ENCODE measurements at places on chromosomes 2 and 18. TPM values are rescaled to one million over a fixed set of nuclear protein-coding genes. Genes with fewer than 3 reads are reported as not detected.
A peak's percentile ranks its signal among the peaks of the same experiment; 100 is the strongest.

The AFF3 gene
- 29.7 TPM for total RNA-seq

The CNGA3 gene
- 6.4 TPM for total RNA-seq

GRCh38 chr18:43382641-43383403 is 105.5 kb upstream of the SYT4 start:
- H3K27me3 ChIP-seq = no peaks in the 10 kb centered on the region
- H3K4me3 ChIP-seq = no peak overlapping the region
- no peaks in the 10 kb centered on the region for H3K36me3 ChIP-seq

DNA sequence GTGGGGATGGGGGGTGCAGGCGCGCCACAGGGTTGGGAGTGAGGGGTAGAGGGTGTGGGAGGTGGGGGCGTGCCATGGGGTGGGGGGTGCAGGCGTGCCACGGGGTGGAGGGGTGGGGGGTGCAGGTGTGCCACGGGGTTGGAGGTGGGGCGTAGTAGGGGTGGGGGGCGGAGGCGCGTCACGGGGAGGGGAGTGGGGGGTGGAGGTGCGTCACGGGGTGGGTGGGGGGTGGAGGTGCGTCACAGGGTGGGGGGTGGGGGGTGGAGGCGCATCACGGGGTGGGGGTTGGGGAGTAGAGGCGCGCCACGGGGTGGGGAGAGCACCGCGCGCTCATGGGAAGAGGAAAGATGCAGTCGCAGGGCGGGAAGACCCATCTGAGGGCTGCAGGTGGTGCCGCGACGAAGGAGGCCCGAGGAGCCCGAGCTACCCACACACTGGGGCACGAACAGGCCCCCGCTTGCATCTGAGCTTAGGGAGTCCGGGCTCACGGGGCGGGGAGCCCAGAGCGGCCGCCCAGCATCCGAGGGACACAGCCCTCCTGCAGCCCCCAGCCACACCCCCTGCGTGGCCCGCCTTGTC is 37.5 kb downstream of the SNED1 start:
- H3K36me3 ChIP-seq = no peaks in the 10 kb centered on the region
- H3K4me1 ChIP-seq = peaks cover 15% of the 10 kb centered on the region
- no peak for DNase-seq
- H3K4me3 ChIP-seq = peak overlapping the region; percentile 44
- no peak overlapping the region for H3K27ac ChIP-seq

GRCh38 chr2:224312741-224313140 is 89.2 kb downstream of the FAM124B start:
- H3K27ac ChIP-seq = no peak overlapping the region
- no peaks in the 10 kb centered on the region for H3K36me3 ChIP-seq
- no peak for DNase-seq
- H3K4me3 ChIP-seq = no peak overlapping the region
- H3K4me1 ChIP-seq = no peaks in the 10 kb centered on the region
- no peaks in the 10 kb centered on the region for H3K27me3 ChIP-seq
